ENCODE measurements at places on chromosomes 12 and 14. TPM values are rescaled to one million over a fixed set of nuclear protein-coding genes. Genes with fewer than 3 reads are reported as not detected.

DNA sequence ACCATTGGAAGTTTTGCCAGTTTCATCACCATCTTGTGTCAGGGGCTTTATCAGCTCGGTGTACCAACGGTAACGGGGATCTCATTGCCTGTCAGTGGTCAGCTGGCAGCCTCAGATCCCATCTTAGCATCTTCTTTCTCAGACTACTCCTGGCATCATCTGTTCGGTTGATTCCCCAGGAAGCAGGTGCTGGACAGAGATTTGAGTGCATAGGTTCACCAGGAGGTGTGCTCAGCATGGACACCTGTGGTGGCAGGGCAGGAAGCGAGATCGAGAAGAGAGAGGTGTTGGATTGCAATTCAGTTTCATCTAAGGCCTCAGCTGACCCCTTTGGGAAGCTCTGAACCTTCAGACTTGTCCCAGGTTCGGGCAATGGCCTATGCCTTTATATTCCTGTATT lies 76.0 kb downstream of the C12orf75 start:
- H3K27me3 ChIP-seq: no peaks in the 10 kb centered on the region
- no peaks in the 10 kb centered on the region for H3K4me1 ChIP-seq
- no peaks in the 10 kb centered on the region for H3K36me3 ChIP-seq
- no peak overlapping the region for H3K4me3 ChIP-seq

GRCh38 chr14:61355892-61356325 lies 34.5 kb downstream of the PRKCH start:
- H3K36me3 ChIP-seq: no peaks in the 10 kb centered on the region
- H3K4me3 ChIP-seq: no peak overlapping the region
- peak; percentile 1 for DNase-seq

DNA sequence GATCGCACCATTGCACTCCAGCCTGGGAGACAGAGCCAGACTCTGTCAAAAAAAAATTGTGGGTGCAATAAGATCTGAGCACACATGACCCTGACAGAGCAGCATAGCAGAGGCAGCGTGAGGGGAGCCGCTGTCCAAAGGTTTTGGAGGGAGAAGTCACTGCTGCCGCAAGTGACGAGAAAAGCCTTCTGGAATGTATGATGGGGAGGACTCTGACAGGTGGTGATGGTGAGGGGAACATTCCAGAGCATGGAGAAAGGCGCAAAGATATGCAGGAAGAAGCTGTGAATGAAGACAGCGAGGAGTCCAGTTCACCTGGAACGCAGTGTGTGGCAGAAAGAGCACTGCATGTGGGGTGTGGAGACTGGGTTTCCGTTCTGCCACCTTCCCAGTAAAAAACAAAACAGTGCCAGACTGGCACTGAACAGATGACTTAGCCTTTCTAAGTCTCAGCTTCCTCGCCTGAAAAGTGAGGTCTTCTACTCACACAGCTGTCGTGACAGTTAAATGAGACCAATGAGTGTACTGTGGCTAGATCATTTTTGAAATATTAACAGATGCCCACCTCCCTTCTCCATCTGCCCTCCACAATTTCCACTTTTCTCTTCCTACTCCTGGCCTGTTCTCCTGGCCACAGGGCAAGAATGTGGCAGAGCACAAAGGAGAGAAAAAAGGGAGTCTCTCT lies 53.4 kb upstream of the PTHLH start:
- H3K36me3 ChIP-seq: no peaks in the 10 kb centered on the region
- H3K27me3 ChIP-seq: 0 out of 2 replicates have a peak, but pooled peaks cover 2% of the 10 kb centered on the region
- no peak for DNase-seq
- peaks cover 22% of the 10 kb centered on the region for H3K4me1 ChIP-seq
- H3K4me3 ChIP-seq: no peak overlapping the region

DNA sequence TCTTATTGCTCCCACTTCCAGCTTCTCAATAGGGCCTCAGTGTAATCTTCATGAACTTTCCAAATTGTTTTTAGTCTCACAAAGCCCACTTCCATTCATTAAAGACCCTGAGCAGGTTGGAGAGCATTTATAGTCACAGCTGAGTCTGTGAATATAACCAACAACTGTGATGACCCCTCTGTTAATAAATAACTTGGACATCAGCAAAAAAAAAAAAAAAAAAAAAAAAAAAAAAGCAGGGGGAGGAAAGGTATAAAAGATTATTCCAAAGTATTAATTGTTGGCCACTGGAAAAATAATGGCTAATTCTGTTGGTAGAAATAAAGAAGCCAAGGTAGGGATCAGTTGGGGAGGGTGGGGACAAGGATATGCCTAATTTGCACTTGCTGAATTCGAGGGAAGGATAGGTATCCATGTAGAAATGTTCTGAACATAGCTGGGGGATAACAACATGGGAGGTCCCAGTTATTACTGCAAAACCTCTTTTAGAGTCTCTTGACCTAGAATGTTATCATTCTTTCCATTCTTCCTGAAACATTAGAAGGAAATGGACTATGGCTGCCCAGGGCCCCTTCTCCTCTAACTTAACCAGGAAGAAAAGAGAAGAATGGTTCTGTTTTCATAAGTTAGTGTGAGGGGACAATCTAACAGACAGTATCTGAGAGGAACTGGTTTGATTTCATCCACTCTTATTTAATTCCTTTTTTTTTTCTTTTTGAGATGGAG lies 56.5 kb downstream of the SAMD4A start:
- peaks cover 61% of the 10 kb centered on the region for H3K4me1 ChIP-seq
- H3K27ac ChIP-seq: no peak overlapping the region

- no peaks in the 10 kb centered on the region for H3K27me3 ChIP-seq
- H3K4me1 ChIP-seq: peaks cover 37% of the 10 kb centered on the region
- no peak overlapping the region for H3K27ac ChIP-seq
- H3K4me3 ChIP-seq: no peak overlapping the region
- H3K36me3 ChIP-seq: no peaks in the 10 kb centered on the region
Measured at GRCh38 chr12:6091786-6092566, 32.5 kb downstream of the VWF start.

DNA sequence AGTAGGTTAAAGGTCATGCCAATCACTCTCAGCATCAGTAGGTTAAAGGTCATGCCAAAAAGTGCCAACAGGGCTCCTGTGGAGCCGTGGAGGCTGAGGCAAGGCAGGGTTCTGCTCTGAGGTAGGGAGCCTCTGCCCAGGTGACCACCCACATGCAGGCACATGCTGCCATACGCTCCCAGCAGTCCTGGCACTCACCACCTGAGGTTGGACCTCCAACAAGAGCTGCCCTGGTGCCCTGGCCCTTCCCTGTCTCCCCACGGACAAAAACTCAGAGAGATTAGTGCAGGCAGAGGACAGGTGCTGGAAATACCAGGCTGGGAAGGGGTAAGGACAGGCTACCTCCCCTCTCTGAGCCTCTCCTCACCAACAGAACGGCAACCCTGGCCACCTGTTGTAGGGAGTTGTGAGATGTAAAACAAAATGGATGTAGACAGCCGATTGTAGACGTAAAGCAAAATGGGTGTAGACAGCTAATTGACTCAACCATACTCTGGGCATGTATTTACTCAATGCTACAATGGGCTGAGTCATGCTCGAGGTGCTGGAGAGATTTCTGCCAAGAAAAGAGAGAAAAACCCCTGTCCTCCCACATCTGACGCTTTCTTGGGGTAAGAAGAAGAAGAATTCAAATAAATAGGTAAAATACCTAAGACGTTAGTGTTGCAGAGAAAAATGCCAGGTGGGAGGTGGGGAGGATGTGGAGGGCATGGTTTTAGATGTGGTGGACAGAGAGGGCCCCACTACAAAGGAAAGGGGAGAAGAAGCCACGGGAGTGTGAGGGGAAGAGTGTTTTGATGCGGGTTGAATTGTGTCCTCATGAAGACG lies 32.4 kb downstream of the LTBP2 start:
- DNase-seq: peak; percentile 12
- peaks cover 14% of the 10 kb centered on the region for H3K4me1 ChIP-seq
- no peak overlapping the region for H3K4me3 ChIP-seq
- no peak overlapping the region for H3K27ac ChIP-seq
- peaks cover 1% of the 10 kb centered on the region for H3K27me3 ChIP-seq

DNA sequence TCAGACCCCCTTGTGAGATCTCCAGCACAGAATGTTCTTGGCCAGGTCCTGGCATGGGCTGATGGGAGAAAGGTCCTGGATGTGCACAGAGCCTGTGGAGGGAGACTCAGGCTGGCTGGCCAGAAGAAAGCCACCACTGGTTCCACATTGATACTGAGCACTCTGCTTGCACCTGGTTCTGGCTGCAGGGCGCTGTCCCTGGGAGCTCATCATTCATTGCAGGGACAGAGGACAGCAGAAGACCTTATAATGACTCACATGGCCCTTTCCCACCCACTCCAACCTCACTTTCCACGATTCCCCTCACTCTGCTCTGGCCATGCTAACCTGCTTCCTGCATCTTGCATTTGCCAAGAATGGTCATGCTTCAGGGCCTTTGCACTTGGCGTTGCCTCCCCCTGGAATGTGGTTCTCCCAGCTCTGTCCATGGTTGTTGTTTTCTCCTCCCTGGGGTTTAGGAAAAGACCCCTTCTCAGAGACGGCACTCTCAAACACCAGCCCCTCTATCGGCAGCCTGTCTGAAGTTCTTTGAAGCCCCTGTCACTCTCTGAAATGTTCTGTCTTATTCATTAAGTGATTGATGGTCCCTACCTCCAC lies 10.3 kb downstream of the KRT7 start:
- H3K4me3 ChIP-seq: no peak overlapping the region
- H3K4me1 ChIP-seq: peaks cover 20% of the 10 kb centered on the region

DNA sequence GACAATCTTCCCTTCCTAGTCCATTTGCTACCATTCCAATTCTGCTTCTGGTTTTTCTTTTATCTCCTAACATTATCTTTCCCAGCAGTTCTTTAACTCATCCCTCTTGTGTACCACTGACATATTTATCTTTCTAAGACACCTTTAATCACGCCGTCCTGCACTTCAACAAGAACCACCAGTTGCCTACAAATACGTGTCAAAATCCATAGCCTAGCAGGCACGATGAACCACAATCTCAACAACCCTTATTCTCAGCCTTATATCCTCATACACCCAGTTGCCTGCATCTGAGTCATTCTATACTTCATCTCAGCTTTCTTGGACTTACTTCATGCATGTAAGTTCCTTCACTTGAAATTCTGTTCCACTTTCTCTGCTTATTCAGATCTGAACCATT lies 16.4 kb upstream of the ST8SIA1 start:
- no peaks in the 10 kb centered on the region for H3K36me3 ChIP-seq
- no peaks in the 10 kb centered on the region for H3K27me3 ChIP-seq
- no peak for DNase-seq
- H3K27ac ChIP-seq: no peak overlapping the region
- no peak overlapping the region for H3K4me3 ChIP-seq
- no peaks in the 10 kb centered on the region for H3K4me1 ChIP-seq

- H3K4me3 ChIP-seq: peak overlapping the region; percentile 77
- no peaks in the 10 kb centered on the region for H3K27me3 ChIP-seq
- no peak for DNase-seq
- H3K4me1 ChIP-seq: peaks cover 54% of the 10 kb centered on the region
- H3K27ac ChIP-seq: no peak overlapping the region
- no peaks in the 10 kb centered on the region for H3K36me3 ChIP-seq
Measured at GRCh38 chr14:50229681-50230080, 1.7 kb downstream of the SOS2 start.

DNA sequence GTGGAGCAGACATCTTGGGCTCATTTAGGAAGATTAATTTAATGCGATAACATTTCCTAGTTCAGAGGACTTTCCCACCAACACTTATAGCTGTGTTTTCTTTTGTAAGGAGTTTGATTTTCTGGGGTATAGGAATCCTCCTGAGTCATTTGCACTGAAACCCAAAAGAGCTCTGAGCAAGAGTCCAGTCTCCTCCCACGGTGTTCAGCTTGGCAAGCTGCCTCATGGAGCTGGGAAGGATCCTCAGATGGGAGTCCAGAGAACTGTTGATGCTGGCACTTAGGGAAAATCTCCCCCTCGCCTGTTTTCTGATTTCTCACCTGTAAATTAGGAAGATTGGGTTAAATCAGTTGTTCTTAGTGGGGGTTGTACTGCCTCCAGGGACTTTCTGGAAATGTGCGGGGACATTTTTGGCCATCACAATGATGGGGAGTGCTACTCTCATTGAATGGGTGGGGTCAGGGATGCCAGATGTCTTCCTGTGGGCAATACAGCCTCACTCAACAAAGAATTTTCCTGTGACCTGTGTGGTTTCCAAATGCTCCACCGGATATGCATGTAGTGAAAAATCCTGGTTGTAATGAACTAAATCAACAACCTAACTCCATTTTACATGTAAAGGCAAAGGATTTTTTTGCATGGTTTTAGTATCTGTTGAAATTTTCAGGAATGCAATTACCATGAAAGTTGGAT lies 150.6 kb downstream of the ADCK1 start:
- no peaks in the 10 kb centered on the region for H3K36me3 ChIP-seq
- no peak overlapping the region for H3K27ac ChIP-seq
- no peak for DNase-seq
- H3K27me3 ChIP-seq: no peaks in the 10 kb centered on the region

DNA sequence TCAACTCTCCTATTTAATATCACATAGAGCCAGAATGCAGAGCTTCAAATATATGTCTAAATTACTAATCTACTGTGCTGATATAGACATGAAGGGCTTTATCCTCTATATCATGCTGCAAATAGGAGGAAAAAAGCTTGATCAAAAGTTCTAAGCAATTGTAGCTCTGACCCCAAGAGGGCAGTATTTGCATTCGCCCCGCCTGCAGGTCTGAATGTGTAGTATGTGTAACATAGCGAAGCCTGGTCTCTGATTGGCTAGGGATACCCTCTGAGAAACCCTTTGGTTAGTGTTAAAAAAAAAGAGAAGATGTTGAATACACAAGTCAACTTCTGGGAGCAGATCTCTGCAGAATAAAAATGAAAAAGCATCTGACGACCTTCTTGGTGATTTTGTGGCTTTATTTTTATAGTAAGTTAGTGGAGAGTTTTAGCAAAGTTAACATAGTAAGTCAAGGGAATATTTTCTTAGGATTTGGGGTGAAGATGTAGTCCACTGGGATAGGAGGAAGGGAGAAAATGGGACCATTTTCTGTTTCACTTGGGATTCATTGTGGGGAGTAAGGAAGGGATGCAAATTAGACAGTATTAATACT lies 151.6 kb upstream of the OR4E1 start:
- no peak overlapping the region for H3K4me3 ChIP-seq
- H3K27ac ChIP-seq: no peak overlapping the region
- no peaks in the 10 kb centered on the region for H3K36me3 ChIP-seq
- peak; percentile 68 for DNase-seq
- no peaks in the 10 kb centered on the region for H3K27me3 ChIP-seq

GRCh38 chr12:49951411-49952240 lies 1.1 kb downstream of the AQP2 start:
- H3K36me3 ChIP-seq: no peaks in the 10 kb centered on the region
- no peak for DNase-seq
- peaks cover 7% of the 10 kb centered on the region for H3K27me3 ChIP-seq
- H3K4me1 ChIP-seq: no peaks in the 10 kb centered on the region
- H3K27ac ChIP-seq: no peak overlapping the region

- H3K4me1 ChIP-seq: peaks cover 6% of the 10 kb centered on the region
- no peak overlapping the region for H3K27ac ChIP-seq
- H3K4me3 ChIP-seq: no peak overlapping the region
- no peak for DNase-seq
Measured at GRCh38 chr12:11758510-11759493, 109.3 kb downstream of the ETV6 start.

- peaks cover 17% of the 10 kb centered on the region for H3K36me3 ChIP-seq
- no peak overlapping the region for H3K27ac ChIP-seq
- H3K4me1 ChIP-seq: no peaks in the 10 kb centered on the region
Measured at GRCh38 chr12:101287357-101287756, 7.5 kb downstream of the UTP20 start.

Gene CDKL1
- 7.9 TPM for total RNA-seq

Gene ACTR10
- 49.4 TPM for total RNA-seq

Gene GPR132
- not detected for total RNA-seq

Gene MSI1
- 0.80 TPM for total RNA-seq

Gene ST8SIA1
- not detected for total RNA-seq

Gene TDRD9
- total RNA-seq: not detected

Gene JAG2
- total RNA-seq: not detected

Gene BDKRB2
- total RNA-seq: not detected

Measured in HepG2 (cell line).